Spinal cord (tissue), 10 donors: ENCODE measurements at places on chromosomes 5 and 9. TPM values are rescaled to one million over a fixed set of nuclear protein-coding genes. Genes with fewer than 3 reads are reported as not detected.

DNA sequence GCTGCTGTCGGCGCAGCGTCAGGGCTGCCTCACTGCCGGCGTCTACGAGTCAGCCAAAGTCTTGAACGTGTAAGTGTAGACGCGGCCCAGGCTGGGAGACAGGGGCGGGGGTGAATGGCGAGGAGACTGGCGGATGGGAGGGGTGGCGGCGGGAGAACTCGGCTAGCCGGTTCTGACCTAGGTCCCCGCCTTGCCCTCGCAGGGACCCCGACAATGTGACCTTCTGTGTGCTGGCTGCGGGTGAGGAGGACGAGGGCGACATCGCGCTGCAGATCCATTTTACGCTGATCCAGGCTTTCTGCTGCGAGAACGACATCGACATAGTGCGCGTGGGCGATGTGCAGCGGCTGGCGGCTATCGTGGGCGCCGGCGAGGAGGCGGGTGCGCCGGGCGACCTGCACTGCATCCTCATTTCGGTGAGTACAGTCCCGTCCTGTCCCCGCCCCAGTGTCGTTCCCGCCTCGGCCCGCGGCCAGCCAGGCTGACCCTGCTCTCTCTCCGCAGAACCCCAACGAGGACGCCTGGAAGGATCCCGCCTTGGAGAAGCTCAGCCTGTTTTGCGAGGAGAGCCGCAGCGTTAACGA is 745 bp downstream of the GADD45G start:
- H3K36me3 ChIP-seq: peaks cover 8% of the 10 kb centered on the region
- H3K4me3 ChIP-seq: peak overlapping the region; percentile 47
- peaks cover 44% of the 10 kb centered on the region for H3K4me1 ChIP-seq
- DNase-seq: no peak
- H3K27me3 ChIP-seq: peaks cover 21% of the 10 kb centered on the region

DNA sequence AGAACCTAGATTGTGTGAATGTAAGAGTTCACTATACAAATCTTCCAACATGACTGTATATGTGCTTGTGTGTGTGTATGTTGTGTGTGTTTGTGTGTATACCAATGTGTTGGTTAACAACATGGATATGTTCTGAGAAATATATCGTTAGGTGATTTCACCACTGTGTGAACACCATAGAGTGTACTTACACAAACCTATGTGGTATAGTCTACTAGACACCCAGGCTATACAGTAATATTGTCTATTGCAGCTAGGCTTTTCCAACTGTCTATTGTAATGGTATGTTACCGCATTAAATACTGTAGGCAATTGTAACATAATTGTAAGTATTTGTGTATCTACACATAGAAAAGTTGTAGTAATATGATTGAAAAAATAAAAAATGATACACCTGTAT is 959.2 kb upstream of the SEMA6A start:
- DNase-seq: no peak
- no peak overlapping the region for H3K4me3 ChIP-seq
- H3K27ac ChIP-seq: no peak overlapping the region
- no peaks in the 10 kb centered on the region for H3K4me1 ChIP-seq

DNA sequence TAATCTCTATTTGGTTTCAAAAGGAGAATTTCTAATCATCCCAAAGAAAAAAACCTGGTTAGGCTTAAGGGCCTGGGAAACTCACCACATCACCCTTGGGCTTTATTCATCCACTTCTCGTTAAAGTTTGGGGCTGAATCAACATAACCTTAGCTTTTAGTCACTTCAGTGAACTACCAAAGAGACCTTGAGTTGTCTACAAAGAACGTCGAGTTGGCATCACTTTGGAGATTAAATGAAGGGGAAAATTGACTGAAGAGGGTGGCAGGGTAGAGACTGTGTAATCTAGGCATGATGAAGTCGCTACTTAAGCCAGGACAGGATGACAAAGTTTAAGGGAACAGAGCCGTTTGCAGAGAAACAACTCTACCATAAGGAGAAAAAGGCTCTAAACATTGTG is 341.4 kb downstream of the RAB3C start:
- DNase-seq: peak; percentile 47
- no peaks in the 10 kb centered on the region for H3K36me3 ChIP-seq
- peaks cover 16% of the 10 kb centered on the region for H3K4me1 ChIP-seq
- H3K4me3 ChIP-seq: no peak overlapping the region
- H3K27ac ChIP-seq: peak overlapping the region; percentile 74

DNA sequence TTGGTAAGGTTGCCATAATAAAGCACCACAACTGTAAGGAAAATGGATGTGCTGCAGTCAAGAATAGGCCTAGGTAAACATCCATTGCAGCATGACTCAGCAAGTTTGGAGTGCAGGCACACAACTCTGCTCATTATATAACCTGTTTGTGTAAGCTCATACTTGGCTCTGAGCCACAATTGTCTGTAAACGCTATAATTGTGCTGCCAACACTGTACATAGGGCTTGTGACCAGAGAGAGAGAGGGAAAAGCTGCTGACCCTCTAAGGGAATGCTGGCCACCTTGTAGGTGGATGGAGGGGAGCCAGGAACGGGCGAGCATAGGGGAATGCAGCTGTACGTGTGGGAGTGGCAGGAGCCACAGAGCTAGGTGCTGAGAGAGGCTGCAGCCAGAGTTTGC is 2186.5 kb upstream of the ACO1 start:
- no peaks in the 10 kb centered on the region for H3K36me3 ChIP-seq
- no peak overlapping the region for H3K27ac ChIP-seq
- no peak for DNase-seq

- H3K36me3 ChIP-seq: no peaks in the 10 kb centered on the region
- no peak overlapping the region for H3K4me3 ChIP-seq
- H3K27ac ChIP-seq: no peak overlapping the region
- DNase-seq: no peak
- no peaks in the 10 kb centered on the region for H3K4me1 ChIP-seq
These were observed 509.4 kb upstream of the C9orf72 start for GRCh38 chr9:28082671-28083070.

DNA sequence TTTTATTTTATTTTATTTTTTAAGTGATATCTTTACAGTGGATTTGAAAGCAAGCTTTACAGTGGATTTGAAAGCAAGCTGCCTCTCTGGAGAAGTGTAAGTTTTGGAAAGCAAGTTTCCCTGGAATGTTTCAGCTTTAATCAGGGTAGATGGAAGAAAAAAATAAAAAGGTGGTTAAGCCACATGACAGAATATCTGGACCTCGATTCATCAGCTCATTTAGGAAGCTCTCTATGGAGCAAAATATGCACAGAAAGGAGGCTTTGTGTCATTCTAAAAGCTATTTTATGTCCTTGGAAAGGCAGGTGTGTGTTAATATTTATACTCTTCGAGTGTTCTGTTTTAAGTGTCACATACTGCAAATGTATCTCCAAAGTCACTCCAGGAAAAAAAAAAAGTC is 409.2 kb upstream of the KLF4 start:
- no peaks in the 10 kb centered on the region for H3K27me3 ChIP-seq
- DNase-seq: no peak
- H3K4me1 ChIP-seq: peaks cover 3% of the 10 kb centered on the region
- H3K27ac ChIP-seq: no peak overlapping the region
- no peaks in the 10 kb centered on the region for H3K36me3 ChIP-seq

DNA sequence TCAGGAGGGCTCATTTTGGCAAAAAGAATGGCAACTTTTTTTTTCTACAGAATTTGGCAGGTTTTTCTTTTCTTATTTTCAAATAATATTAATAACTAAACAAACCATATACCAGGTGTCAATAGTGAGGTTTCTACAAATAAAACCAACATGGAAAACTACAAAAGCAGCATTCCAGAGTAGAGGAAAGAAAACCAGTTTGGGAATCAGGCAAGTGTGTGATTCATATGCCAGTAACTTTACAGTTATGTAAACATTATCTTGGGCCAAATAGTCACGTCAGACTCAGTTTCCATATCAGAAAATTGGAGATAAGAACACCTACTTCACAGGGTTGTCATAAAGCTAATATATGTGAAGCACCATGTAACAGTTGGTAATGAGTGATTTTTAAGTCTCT is 51.7 kb downstream of the FBXW11 start:
- H3K27ac ChIP-seq: no peak overlapping the region
- peaks cover 11% of the 10 kb centered on the region for H3K4me1 ChIP-seq
- H3K36me3 ChIP-seq: no peaks in the 10 kb centered on the region
- no peak for DNase-seq
- no peaks in the 10 kb centered on the region for H3K27me3 ChIP-seq
- no peak overlapping the region for H3K4me3 ChIP-seq

DNA sequence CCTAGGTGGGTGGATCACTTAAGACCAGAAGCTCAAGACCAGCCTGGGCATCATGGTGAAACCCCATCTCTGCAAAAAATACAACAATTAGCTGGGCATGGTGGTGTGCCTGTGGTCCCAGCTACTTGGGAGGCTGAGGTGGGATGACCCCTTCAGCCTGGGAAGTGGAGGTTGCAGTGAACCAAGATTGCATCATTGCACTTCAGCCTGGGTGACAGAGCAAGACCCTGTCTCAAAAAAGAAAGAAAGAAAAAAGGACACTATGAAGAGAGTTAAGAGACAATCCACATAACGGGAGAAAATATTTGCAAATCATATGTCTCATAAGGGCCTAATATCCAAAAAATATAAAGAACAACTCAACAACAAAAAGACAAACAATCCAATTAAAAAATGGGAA is 57.9 kb downstream of the NDST1 start:
- H3K27me3 ChIP-seq: no peaks in the 10 kb centered on the region
- no peak overlapping the region for H3K4me3 ChIP-seq
- H3K27ac ChIP-seq: no peak overlapping the region
- no peaks in the 10 kb centered on the region for H3K36me3 ChIP-seq
- H3K4me1 ChIP-seq: no peaks in the 10 kb centered on the region

DNA sequence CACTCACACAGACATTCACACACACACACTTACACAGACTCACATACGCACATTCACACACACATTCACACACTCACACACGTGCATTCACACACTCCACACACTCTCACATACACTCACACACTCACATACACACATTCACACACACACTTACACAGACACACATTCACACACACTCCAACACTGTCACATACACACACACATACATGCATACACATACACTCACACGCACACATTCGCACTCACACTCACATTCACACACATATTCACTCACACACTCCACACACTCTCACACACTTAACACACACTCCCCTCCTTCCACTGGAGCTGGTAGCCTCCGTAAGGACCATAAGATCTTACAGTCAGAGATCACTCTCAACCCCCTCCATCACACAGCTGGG is 26.2 kb downstream of the CAMK2A start:
- H3K36me3 ChIP-seq: peaks cover 17% of the 10 kb centered on the region
- H3K27ac ChIP-seq: no peak overlapping the region
- DNase-seq: no peak
- peaks cover 26% of the 10 kb centered on the region for H3K4me1 ChIP-seq

- no peak overlapping the region for H3K27ac ChIP-seq
- no peaks in the 10 kb centered on the region for H3K27me3 ChIP-seq
- H3K4me1 ChIP-seq: peaks cover 11% of the 10 kb centered on the region
- H3K36me3 ChIP-seq: peaks cover 3% of the 10 kb centered on the region
These were observed 11.4 kb downstream of the RNF130 start for GRCh38 chr5:180060192-180060591.

- H3K4me1 ChIP-seq: no peaks in the 10 kb centered on the region
- no peak overlapping the region for H3K4me3 ChIP-seq
- DNase-seq: no peak
- H3K27ac ChIP-seq: no peak overlapping the region
These were observed 146.5 kb downstream of the PPP2R2B start for GRCh38 chr5:146731909-146732659.

GRCh38 chr5:110086658-110087388 is 397.1 kb downstream of the MAN2A1 start:
- H3K4me1 ChIP-seq: no peaks in the 10 kb centered on the region
- H3K27ac ChIP-seq: no peak overlapping the region
- no peak overlapping the region for H3K4me3 ChIP-seq
- DNase-seq: no peak

DNA sequence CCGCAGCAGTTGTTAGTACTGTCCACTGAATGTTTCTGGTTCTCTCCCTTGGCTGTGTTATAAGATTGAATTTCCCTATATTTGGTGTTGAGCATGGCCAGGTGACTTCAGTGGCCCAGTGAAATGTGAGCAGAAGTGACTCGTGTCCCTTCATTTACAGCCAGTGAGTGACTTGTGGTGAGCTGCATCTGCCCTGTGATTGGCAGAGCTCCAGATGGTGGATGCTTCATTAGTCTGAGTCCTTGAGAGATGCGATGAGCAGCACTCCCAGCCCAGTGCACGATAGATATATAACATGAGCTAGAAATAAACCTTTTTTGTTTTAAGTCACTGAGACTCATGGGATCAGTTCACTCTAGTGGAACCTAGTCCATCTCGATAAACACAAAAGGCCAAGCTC is 19.3 kb downstream of the PCSK5 start:
- no peaks in the 10 kb centered on the region for H3K4me1 ChIP-seq
- H3K36me3 ChIP-seq: no peaks in the 10 kb centered on the region

The IL4 gene
- not detected for total RNA-seq

The BARX1 gene
- not detected for total RNA-seq

DNA sequence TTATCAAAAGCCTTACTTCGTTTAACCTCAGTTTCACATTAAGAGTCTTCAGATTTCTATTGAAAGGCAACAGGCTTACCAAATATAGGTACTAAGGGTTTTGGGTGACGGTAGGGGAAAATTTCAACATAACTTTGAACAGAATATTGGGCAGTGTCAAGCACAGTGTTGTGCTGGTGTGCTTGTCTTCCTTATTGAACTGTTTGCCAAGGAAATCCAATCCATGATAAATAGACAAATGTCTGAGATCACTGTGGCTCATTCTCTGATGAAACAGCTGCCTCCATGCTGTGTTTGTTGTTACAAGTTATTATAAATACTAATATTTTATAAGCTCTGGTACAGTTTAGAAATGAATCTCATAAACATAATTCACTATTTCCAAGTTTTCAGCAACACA is 730.1 kb downstream of the NR2F1-AS1 start:
- no peak overlapping the region for H3K4me3 ChIP-seq
- no peaks in the 10 kb centered on the region for H3K4me1 ChIP-seq
- DNase-seq: no peak
- H3K36me3 ChIP-seq: no peaks in the 10 kb centered on the region
- H3K27me3 ChIP-seq: no peaks in the 10 kb centered on the region

The RGS14 gene
- total RNA-seq: 7.5 TPM

The BAAT gene
- total RNA-seq: 0.40 TPM

DNA sequence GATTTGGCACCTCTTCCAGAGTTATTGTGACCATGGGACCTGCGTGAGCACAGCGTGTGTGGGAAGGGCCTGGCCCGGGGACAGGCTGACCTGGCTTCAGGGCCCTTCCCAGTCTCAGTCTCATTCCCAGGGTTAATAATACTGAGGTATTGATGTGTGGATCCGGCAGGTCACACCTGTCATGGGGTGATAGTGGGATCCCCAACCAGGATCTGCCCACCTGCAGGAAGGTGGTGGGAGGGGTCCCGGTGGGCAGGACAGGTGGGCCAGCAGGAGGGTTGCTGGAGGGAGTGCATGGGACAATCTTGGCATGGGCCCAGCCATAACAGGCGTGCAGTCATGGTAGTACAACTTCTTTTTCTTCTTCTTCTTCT is 55.4 kb downstream of the COL15A1 start:
- peaks cover 20% of the 10 kb centered on the region for H3K4me1 ChIP-seq
- H3K27ac ChIP-seq: no peak overlapping the region
- H3K36me3 ChIP-seq: no peaks in the 10 kb centered on the region

GRCh38 chr5:95673081-95673480 is 9.7 kb downstream of the SPATA9 start:
- no peak overlapping the region for H3K4me3 ChIP-seq
- DNase-seq: no peak
- H3K27me3 ChIP-seq: no peaks in the 10 kb centered on the region
- no peaks in the 10 kb centered on the region for H3K36me3 ChIP-seq
- H3K27ac ChIP-seq: no peak overlapping the region

GRCh38 chr5:157473383-157474320 is 13.6 kb downstream of the NIPAL4 start:
- DNase-seq: no peak
- no peaks in the 10 kb centered on the region for H3K27me3 ChIP-seq
- H3K27ac ChIP-seq: no peak overlapping the region
- H3K4me3 ChIP-seq: no peak overlapping the region
- H3K4me1 ChIP-seq: no peaks in the 10 kb centered on the region
